ENCODE measurements at places on chromosomes 5 and 9. TPM values are rescaled to one million over a fixed set of nuclear protein-coding genes. Genes with fewer than 3 reads are reported as not detected.

Gene MUSK
- total RNA-seq: 2.1 TPM

Gene EIF4E1B
- total RNA-seq: not detected

Gene FRMD3
- total RNA-seq: 0.26 TPM

Gene PCDHB2
- total RNA-seq: 1.3 TPM

Gene ORM2
- total RNA-seq: not detected
